Activated CD4-positive, alpha-beta memory T cell treated with anti-CD3 and anti-CD28 coated beads for 36 hours (primary cell): ENCODE measurements at places on chromosomes 1 and 21. TPM values are rescaled to one million over a fixed set of nuclear protein-coding genes. Genes with fewer than 3 reads are reported as not detected.

The FCGR3B gene
- not detected for total RNA-seq

The GJB3 gene
- total RNA-seq = not detected

The SERPINC1 gene
- not detected for total RNA-seq

The CHIT1 gene
- 0.19 TPM for total RNA-seq

The KRTAP13-2 gene
- not detected for total RNA-seq

The AMY2A gene
- not detected for total RNA-seq

The CNIH3 gene
- total RNA-seq = 1.00 TPM

The HSPB7 gene
- not detected for total RNA-seq

The FCN3 gene
- not detected for total RNA-seq

The INAVA gene
- total RNA-seq = not detected

The PPIAL4G gene
- total RNA-seq = 0.14 TPM

The ASPM gene
- total RNA-seq = 46.4 TPM

The EPHB2 gene
- 0.07 TPM for total RNA-seq

The PM20D1 gene
- 0.29 TPM for total RNA-seq

The AIRE gene
- total RNA-seq = not detected

The RAB25 gene
- 0.52 TPM for total RNA-seq

The KRTAP26-1 gene
- not detected for total RNA-seq

The OR6K3 gene
- not detected for total RNA-seq

The GPR52 gene
- 0.33 TPM for total RNA-seq

The TTC22 gene
- 5.3 TPM for total RNA-seq

The DNASE2B gene
- total RNA-seq = not detected

The PGLYRP4 gene
- not detected for total RNA-seq

The TEDDM1 gene
- not detected for total RNA-seq
